A549 (cell line): ENCODE measurements at places on chromosomes 1 and 21.

GRCh38 chr1:235470741-235471439 is 33.4 kb downstream of the B3GALNT2 start:
- no peak for DNase-seq

DNA sequence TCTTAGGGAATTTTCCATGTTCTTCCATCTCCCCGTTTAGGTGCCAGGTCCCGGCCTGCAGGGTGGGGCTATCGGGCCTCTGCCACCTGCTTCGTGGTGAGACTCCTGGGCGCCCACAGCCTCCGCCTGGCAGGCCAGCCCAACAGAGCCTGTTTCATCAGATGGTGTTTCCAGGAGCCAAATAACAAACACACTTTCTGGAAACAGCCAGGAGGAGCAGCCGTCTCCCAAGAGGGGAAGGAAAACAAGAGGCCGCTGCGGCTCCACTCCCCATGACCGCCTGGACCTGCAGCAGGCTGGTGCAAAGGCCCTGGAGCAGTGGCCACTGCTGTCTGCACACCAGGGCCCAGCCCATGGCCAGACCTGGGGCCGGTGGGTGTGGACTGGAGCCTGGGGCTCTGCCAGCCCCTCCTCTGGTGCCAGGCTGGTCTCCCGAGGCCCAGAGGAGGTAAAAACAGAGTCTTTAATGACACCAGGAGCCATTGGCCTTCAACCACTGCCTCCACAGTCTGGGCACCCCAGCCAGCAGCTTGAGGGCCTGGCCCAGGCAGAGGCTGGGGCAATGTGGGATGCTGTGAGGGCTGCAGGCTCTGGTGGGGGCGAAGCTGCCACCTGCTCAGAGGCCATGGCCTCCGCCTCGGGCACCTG is 55.0 kb downstream of the SLX9 start:
- no peak for DNase-seq

- no peak for DNase-seq
Measured at GRCh38 chr1:59506952-59507351, 210.1 kb downstream of the FGGY start.

GRCh38 chr1:202691816-202692215 is 18.4 kb downstream of the SYT2 start:
- DNase-seq = no peak

DNA sequence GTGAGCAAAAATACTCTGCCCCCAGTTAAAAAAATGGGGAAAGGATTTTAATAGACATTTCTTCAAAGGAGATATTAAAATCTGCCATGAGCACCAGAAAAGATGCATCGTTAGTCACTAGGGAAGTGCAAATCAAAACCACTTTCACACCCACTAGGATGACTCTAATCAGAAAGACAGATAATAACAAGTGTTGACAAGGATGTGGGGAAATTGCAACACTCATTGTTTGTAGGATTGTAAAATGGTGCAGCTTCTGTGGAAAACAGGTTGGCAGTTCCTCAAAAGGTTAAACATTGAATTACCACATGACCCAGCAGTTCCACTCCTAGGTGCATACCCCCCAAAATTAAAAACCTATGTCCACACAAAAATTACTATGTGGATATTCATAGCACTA is 112.3 kb downstream of the KCNJ6 start:
- DNase-seq = no peak

DNA sequence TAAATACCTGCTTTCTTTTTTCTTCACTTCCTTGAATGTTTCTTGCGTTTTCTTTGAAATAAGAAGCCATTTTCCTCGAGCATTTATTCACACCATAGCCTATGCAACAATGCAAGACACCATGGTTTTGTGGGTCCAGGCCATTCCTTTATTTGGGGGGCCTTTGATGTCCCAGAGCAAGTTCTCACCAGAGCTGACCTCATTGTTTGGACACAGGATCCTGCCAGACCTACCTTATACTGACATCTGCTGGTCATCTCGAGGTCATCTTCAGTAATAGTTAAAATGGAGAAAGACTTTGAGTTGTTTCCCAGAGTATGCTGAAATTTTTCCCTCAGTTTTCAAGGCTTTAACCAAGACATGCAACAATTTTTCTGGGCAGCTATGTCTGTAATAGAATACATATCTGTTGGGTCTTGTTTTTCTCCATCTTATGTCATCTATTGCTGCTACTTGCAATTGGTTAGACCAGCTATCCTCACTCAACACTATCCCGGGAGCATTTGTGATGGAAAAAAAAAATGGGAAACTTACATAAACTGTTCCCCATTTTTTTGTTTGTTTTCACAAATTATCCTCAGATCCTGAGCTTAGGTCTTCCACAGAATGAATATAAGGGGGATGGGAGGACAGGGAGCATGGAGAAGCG is 34.0 kb upstream of the BACE2 start:
- peak; percentile 41 for DNase-seq

DNA sequence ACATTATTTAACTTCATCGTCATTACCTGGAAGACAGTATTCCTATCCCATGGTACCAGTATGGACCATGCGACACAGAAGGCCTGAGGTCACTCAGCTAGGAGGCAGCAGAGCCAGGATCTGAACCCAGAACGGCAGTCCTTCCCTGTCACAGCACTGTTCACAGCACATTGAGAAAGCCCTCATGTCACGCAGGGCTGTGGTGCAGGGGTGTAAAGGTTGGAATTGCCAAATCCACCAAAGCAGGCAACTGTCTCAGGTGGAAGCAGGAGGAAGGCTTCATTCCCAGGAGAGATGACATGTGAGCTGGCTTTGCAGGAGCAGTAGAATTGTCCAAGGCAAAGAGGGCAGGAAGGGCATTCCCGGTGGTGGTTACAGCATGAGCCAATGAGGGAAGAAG is 9.9 kb upstream of the TTC22 start:
- no peak for DNase-seq

DNA sequence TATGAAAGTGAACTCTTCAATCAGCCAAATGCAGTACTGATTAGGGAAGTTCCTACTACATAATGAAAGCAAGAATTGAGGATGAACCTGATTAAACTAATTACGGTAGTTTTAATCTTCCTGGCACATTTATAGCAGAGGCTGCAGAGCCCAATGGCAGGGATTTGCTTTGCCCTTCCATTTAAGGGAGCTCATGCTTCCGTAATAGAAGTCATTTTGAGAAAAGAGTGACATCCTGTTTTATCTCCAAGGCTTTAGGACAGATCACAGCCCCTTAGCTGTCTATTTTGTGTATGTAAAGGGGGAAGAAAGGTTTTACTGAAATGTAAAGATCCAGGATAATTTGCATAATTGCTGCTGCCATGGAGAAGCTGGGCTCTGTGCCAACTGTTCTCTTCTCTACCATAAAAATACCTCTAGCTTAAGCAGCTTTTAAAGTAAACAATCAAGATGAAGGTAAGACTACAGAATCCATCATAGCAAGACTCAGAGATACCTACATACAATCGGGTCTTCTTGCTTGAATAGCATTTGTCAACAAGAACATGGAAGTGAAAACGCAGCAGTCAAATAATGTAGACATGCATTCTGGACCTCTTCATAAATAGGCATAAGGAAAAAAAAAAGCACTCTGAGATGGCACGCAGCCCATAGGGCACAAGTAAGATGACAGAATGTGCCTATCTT is 62.5 kb downstream of the ASH1L start:
- no peak for DNase-seq

- no peak for DNase-seq
Measured at GRCh38 chr1:150236614-150237100, 745 bp upstream of the ANP32E start.

DNA sequence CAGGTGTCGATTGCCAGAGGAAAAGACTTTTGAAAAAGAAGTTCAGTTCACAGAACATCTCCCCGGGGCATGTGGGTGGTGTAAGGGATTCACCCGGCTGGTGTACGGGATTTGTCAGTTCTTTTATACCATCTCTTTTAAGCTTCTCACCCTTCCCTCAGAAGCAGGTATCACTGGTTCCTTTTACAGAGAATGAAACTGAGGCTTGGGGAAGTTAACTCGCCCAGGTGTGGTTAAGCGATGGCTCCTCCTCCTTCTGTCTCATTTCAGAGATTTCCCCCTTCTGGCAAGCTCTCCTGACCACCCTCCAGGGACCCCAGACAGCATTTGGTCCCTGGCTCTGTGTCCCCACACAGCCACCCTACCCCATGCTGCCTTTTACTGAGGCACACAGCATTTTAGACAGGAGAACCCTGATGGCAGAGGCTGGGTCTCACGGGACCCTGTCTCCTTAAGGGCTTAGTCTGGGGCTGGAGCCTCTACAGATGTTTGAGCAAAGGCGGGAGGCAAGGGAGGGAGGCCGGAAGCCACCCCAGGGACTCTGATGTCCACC is 2.8 kb upstream of the ECE1 start:
- no peak for DNase-seq

GRCh38 chr1:30687886-30688285 is 35.5 kb downstream of the MATN1 start:
- DNase-seq = no peak

DNA sequence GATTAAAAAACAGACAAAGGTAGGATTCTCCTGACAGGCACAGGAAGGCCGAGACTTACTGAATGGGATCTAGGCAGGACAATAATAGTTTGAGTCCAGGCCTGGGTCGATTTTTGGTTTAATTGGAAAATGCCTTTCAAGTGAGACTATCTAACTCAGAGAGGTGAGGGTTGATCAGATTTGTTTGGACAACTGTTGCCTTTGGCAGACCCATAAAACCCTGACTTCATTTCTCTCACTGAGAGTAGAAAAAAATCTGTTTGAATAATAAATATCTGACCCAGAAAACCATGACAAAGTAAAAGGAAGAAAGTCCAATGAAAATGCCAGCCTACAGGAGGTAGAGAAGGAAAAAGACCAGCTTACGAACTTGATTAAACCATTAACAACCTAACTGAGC is 12.3 kb upstream of the SLC30A10 start:
- no peak for DNase-seq

- DNase-seq = no peak
Measured at GRCh38 chr1:67855444-67855843, 22.2 kb upstream of the GNG12 start.
